Keratinocyte (primary cell): ENCODE measurements at places on chromosomes 4 and X.

GRCh38 chr4:136400829-136401228 is 1131.5 kb downstream of the PCDH18 start:
- H3K27ac ChIP-seq = no peak overlapping the region
- DNase-seq = no peak
- H3K36me3 ChIP-seq = no peaks in the 10 kb centered on the region
- no peaks in the 10 kb centered on the region for H3K4me1 ChIP-seq

- no peak for DNase-seq
- H3K4me3 ChIP-seq = no peak overlapping the region
- peaks cover 21% of the 10 kb centered on the region for H3K4me1 ChIP-seq
- no peaks in the 10 kb centered on the region for H3K36me3 ChIP-seq
- H3K27me3 ChIP-seq = no peaks in the 10 kb centered on the region
Observed at GRCh38 chr4:152707632-152708031, 27.8 kb upstream of the TMEM154 start.

- no peak overlapping the region for H3K27ac ChIP-seq
- no peak for DNase-seq
- no peak overlapping the region for H3K4me3 ChIP-seq
- peaks cover 3% of the 10 kb centered on the region for H3K36me3 ChIP-seq
- H3K4me1 ChIP-seq = no peaks in the 10 kb centered on the region
- no peaks in the 10 kb centered on the region for H3K27me3 ChIP-seq
Observed at GRCh38 chr4:109682875-109683274, 20.4 kb downstream of the CASP6 start.

DNA sequence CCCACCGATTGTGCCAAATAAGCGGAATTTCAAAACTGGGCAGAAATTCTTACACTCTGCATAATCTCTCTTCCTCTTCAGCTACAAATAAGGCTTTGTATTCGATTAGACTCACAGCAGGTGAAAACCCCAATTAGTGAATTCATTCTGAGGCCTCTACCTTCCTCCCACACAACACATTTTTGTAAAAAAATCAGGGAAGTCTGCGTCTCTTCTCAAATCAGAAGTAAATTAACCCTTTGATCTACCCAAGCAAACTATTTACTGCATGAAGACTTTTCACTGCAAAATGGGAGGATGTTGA is 200.6 kb upstream of the FTHL17 start:
- H3K4me3 ChIP-seq = no peak overlapping the region
- no peaks in the 10 kb centered on the region for H3K27me3 ChIP-seq
- no peaks in the 10 kb centered on the region for H3K36me3 ChIP-seq
- peaks cover 7% of the 10 kb centered on the region for H3K4me1 ChIP-seq

- H3K4me3 ChIP-seq = no peak overlapping the region
- no peak for DNase-seq
- H3K27ac ChIP-seq = no peak overlapping the region
- no peaks in the 10 kb centered on the region for H3K36me3 ChIP-seq
Observed at GRCh38 chr4:182930889-182931288, 13.7 kb upstream of the DCTD start.

DNA sequence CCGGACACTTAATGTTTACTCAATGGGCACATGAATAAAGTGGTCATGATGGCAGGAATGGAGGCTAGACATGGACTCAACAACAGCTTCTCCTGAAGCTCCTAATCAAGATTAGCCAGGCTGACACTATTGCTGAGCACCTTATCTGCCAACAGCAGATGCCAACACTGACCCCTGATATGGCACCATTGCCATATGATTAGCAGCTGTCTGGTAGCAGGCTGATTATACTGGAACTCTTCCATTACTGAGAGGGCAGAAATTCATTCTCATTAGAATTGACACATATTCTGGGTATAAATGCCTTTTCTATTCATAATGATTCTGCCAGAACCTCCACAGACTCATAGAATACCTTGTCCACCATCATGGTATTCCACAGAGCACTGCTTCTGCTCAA is 18.4 kb upstream of the AFF1 start:
- no peaks in the 10 kb centered on the region for H3K36me3 ChIP-seq
- no peaks in the 10 kb centered on the region for H3K27me3 ChIP-seq
- no peak for DNase-seq
- no peak overlapping the region for H3K27ac ChIP-seq

DNA sequence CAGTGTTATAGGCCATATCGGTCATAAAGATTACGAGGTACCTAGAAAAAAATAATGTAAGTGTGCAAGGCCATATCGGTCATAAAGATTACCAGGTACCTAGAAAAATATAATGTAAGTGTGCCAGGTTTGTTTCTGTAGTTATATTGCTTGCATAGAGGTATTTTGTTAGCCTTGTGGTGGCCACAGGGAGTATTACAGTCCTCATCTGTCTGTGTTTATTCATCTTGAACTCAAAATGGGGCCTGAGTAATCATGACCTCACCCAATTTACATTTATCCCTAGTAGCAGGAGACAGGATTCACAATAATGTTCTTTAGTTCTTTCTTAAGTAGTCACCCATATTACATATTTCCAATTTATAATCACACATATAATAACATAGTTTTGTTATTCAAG is 459.7 kb downstream of the MID1IP1 start:
- H3K4me3 ChIP-seq = no peak overlapping the region
- peaks cover 31% of the 10 kb centered on the region for H3K4me1 ChIP-seq
- H3K27ac ChIP-seq = peak overlapping the region; percentile 66
- H3K36me3 ChIP-seq = no peaks in the 10 kb centered on the region
- no peaks in the 10 kb centered on the region for H3K27me3 ChIP-seq
- no peak for DNase-seq

DNA sequence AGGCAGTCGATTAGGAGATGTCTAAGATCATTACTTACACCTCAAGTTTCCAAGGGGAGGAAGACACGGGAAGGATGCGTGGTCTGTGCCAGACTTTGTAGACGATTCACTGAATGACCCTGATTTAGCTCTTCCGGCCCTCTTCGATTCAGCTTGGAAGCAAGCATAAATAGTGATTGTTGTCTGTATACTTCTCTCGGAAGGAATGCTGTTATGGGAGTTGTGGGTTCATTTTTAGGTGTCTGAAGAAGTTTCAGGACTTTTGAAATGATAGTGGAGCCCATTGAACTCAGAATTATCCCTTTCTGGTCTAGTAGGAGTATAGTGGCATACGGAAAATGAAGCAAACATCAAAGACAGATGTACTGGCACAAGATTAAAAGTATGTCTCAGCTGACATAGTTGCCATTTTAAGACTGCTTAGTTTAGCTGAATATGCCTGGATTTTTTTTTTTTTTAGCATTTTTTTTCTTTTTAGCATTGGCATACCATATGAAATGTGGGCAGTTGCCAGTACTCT is 1.0 kb upstream of the ANKRD17 start:
- no peaks in the 10 kb centered on the region for H3K27me3 ChIP-seq
- H3K4me3 ChIP-seq = peak overlapping the region; percentile 98
- DNase-seq = no peak

GRCh38 chrX:150487369-150488094 is 80.9 kb upstream of the MTM1 start:
- H3K27ac ChIP-seq = no peak overlapping the region
- no peaks in the 10 kb centered on the region for H3K27me3 ChIP-seq
- peaks cover 4% of the 10 kb centered on the region for H3K4me1 ChIP-seq
- no peaks in the 10 kb centered on the region for H3K36me3 ChIP-seq
- no peak for DNase-seq
- no peak overlapping the region for H3K4me3 ChIP-seq

DNA sequence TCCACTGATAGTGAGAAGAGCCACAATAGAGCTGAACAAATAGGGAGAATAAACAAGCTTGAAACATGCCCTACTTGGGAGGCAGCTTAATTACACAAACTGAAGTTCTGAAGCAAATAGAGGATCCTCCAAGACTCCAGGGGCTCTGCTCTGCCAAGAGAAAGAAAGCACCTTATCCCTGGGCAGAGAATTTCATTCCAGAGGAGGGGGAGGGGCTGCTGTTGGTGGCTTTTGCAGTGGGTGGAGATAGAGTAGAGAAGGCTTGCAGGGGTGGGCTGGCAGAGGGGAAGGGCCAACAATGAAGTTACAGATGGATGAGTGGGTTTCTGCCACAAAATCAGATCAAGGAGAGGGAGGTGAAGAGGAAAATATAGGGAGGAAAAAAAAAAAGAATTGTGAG is 1.0 kb upstream of the LPAR4 start:
- no peak overlapping the region for H3K4me3 ChIP-seq
- H3K4me1 ChIP-seq = no peaks in the 10 kb centered on the region
- DNase-seq = no peak
- no peak overlapping the region for H3K27ac ChIP-seq
- no peaks in the 10 kb centered on the region for H3K36me3 ChIP-seq
- H3K27me3 ChIP-seq = no peaks in the 10 kb centered on the region

DNA sequence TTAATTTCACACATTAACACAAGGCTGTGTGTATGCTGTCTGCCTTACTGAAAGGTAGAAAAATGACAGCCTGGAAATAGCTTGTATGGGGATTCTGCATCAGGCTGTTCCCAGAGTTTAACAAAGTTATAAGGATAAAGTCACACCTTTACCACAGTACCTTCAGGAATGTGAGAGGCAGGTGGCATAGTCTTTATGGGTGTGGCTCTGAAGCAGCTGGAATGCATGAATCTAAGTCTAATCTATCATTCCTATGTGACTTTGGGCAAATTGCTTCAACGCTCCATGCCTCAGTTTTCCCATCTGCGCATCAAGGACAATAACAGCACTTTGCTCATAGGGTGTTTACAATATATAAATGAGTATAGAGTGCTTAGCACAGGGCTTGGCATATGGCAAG is 84.2 kb upstream of the EGFL6 start:
- no peak overlapping the region for H3K4me3 ChIP-seq
- no peak for DNase-seq
- no peaks in the 10 kb centered on the region for H3K36me3 ChIP-seq

DNA sequence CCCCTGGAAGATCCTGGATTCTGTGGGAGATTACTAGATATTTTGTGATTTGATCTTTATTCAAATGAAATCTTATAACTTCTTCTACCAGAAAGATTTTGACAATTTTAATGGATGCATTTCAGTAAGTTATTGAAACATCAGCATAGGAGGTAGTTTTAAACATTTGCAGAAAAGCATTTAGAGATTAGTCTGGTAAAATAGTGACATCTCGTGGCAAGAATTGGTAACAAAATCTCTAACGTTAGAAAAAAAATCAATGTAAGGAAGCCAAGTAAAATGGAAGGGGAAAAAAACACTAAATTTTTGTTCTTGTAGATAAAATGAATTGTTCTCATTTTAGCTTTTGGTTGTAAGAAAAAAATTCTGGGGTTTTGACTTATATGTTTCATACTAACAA is 73.3 kb downstream of the TASL start:
- no peaks in the 10 kb centered on the region for H3K4me1 ChIP-seq
- H3K27ac ChIP-seq = no peak overlapping the region
- H3K4me3 ChIP-seq = no peak overlapping the region
- H3K36me3 ChIP-seq = no peaks in the 10 kb centered on the region
- no peaks in the 10 kb centered on the region for H3K27me3 ChIP-seq

DNA sequence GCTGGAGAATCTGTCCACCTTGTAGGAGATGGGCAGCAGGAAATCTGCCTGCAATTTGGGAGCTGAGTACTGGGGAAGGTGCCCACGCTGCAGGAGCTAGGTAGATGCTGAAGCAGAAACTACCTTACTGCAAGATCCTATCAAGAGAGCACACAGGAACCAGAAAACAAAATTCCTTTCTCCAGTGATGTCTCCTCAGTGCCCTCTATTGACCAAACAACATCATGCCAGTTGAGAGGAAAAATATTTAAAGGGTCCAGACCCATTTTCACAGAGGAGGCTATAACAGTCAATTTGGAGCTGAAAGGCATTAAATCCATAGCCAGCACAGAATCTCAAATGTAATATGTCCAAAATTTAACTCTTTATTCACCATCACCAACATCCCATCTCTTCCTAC is 406.8 kb downstream of the SLITRK2 start:
- no peaks in the 10 kb centered on the region for H3K36me3 ChIP-seq
- H3K4me1 ChIP-seq = no peaks in the 10 kb centered on the region
- no peaks in the 10 kb centered on the region for H3K27me3 ChIP-seq
- no peak for DNase-seq

GRCh38 chr4:42151568-42152506 is 618 bp downstream of the BEND4 start:
- H3K27ac ChIP-seq = no peak overlapping the region
- no peak for DNase-seq
- H3K4me1 ChIP-seq = no peaks in the 10 kb centered on the region
- H3K36me3 ChIP-seq = no peaks in the 10 kb centered on the region
- H3K27me3 ChIP-seq = peaks cover 41% of the 10 kb centered on the region
